ENCODE measurements at places on chromosomes 12 and 14.

DNA sequence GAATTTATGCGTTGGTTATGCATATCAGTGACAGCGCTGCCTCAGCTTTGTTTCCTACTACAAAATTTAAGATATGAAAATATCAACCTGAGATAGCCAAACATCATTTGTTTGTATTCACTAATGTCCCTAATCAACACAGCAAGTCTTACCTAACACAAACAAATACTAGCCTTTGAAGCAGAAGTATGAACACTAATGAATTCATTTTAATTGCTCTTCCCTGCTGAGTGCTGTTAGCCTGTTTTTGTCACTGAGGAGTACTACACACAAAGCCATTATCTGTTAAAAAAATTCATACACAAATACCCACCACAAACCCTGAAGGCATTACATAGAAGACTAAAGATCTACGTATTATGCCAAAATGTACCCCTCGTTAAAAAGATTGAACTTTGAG is 150.8 kb downstream of the HELB start:
- no peak for DNase-seq

DNA sequence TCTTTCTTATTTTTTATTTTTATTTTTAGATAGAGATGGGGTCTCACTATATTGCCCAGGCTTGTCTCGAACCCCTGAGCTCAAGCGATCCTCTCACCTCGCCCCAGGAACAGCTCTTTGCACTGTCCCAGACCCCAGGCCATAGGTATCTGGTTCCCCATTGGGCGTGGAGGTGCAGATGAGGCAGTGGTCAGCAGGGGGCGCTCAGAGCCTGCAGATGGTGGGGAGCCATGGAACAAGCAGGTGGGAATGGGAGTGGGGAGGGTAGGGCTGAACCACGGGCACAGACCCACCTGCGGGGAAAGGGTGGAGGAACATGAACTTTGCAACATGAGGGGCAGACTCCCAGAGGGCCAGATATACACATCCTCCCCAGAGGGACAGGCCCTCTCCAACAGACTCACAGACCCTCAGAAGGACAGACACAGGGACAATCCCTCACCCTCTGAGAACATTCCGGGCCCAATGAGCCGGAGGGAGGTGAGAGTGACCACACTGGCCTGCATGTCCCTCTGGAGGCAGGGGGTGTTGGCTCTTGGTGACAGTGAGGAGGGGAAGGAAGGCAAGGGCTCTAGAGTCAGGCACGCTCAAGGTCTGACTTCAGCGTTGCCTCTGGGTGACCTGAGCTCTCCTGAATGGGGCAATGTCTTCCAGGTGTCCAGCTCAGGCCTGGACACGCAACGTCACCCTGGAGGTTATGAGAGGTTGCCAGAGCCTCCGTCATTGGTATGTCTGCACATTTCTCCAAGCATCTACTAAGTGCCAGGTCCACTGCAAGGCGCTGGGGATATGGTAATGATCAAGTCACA is 34.9 kb downstream of the KRT80 start:
- no peak for DNase-seq

DNA sequence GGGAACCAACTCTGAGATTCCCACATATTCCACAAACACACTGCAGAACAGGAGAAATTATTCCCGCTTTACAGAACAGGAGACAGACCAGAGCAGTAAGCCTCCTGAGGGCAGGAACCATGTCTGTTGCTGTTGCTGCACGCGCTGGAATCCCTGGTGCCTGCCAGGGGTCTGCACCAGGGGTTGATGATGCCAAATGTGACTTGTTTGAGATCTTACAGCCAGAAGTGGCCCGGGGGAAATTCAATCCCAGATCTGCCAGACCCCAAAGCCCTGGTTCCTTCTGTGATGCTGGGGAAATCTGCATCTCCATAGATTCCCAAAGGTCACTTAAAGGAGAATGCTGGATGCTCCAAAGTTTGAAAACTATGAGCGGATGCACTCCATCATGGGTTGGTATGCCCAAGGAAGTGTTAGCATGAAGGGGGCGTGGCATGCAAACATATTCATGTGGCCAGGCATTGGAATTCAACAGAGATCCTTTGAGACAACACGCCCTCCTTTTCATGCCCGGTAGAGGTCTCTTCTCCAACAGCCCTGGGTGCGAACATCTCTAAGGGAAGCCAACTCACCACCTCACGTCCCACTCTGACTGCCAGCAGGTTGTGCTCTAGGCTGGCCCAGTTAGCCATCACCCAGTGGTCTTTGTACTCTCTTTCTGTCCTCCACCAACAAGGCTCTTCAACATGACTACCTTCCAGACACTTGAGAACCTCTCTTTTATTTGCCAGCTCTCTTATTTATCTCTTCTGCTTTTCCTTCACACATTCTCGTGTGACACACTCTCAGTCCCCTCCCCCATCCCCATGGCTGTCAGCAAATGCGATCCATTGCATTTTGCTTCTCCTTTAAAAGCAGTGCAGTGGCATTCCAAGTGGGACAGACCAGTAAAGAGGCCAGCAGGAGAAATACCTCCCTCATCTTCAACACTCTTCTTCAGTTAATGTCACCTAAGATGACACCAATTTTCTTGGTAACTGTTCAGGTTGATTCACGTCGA is 131.3 kb downstream of the ZFP36L1 start:
- no peak for DNase-seq

DNA sequence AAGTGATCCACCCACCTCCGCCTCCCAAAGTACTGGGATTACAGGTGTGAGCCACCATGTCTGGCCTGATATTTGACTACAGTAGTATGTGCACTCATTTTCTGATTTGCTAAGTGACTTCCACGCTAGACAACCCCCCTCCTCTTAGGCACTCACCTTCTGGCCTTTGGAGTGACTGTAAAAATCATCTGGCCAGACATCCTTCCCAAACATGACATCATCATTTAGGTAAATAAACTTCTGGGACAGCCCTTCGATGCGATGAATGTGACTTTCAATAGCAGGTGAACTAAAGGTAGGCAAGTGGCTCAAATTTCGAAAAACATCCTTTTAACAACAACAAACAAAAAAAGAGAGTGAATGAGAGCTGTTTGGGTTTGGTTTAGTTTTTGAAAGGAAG is 30.6 kb upstream of the SYCP3 start:
- no peak for DNase-seq

DNA sequence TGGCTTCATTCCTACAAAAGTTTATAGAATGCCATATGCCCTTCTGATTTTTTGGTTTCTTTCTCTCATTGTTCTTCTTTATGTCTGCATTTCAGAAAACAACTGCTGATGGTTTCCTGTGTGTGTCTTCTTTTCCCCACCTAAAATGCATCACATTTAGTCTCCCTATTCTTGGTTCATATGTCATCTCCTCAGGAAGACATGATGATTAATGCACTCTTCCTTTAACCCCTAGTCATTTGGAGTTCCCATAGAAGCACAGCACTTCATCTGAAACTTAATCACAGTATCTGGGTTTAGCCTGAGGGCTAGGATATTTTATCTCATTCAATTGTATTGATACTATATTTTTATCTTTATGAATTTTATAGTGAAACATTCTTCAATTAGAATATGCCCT is 21.5 kb downstream of the GNPNAT1 start:
- DNase-seq: no peak

DNA sequence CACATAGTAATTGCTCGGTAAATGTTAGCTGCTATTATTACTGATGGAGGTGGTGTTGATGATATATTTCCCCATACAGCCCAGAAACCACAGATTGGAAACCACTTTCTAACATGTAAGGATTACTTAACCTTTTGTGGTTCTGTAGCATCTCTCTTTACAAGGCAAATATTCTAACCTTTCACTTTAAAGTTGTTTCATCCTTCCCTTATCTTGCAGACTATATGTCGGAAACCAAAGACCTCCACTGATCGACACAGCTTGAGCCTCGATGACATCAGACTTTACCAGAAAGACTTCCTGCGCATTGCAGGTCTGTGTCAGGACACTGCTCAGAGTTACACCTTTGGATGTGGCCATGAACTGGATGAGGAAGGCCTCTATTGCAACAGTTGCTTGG is 75.8 kb downstream of the FRMD6 start:
- no peak for DNase-seq

DNA sequence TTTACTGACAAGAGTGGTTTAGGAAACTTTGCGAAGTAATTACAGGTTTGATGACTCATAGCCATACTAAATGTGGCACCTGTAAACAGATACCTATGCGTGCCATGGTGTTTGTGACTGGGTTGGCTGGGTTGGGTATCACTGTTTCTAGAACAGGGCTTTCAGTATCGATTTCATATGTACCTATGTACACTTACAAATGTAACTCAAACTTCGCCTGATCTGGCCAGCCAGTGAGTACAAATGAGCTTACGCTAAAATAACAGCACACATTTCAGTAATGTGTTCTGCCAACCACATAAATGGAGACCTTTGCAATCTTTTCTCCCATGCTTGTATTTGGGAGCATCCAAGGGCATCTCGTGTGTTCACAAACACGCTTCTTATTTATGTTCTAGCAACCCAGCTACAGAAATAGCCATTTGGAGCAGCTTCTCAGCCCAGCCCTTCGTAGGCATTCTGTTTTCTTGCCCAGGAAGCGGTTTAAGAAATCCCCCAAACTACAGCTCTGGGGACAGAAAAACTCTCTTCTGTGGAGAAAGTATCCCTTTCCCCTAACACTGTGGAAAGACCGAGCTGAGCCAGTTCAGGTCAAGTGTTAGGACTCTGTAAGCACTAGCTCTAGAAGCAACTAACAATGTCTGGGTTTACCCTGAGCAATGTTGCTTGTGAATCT is 42.3 kb upstream of the MDM1 start:
- no peak for DNase-seq

GRCh38 chr12:57498571-57498970 is 10.7 kb downstream of the MARS1 start:
- no peak for DNase-seq

GRCh38 chr12:90999966-91000365 is 4.8 kb downstream of the EPYC start:
- peak; percentile 63 for DNase-seq

DNA sequence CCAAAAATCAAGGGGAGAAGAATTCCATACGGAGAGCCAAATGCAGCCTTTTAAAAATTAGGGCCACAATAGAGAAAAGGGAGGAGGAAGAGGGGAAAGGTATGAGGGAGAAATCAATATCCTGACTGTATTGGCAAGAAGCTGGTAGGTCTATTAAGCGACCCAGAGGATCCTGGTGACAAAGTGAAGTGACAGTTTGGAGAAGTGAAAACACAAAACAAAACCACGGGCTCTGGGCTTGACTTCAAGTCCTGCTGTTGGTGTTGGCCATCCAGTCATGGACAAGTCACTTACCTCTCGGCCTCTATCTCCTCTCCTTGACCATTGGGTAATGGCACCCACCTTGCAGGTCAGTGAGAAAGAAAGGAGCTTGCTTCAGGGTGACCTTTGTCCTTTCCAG is 47.0 kb upstream of the KCNA5 start:
- no peak for DNase-seq

DNA sequence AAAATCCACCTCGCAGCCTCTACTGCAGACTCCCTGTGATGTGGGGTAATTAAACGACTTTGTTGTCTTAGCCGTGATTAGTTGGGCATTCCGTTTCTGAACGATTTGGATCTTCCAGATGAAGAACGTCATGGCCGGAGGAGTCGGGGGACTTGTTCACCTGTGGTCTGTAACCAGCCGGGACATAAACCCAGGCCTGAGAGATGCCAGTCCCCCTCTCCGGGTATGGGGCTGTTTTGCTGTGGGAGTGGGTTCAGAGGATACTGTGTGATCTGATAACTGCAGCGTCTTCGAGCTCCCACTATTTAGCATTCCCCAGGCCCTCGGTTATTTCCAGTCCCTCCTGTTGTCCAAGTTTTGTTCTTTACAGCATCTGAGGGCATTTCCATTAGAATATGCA is 96.1 kb downstream of the PIWIL1 start:
- no peak for DNase-seq

DNA sequence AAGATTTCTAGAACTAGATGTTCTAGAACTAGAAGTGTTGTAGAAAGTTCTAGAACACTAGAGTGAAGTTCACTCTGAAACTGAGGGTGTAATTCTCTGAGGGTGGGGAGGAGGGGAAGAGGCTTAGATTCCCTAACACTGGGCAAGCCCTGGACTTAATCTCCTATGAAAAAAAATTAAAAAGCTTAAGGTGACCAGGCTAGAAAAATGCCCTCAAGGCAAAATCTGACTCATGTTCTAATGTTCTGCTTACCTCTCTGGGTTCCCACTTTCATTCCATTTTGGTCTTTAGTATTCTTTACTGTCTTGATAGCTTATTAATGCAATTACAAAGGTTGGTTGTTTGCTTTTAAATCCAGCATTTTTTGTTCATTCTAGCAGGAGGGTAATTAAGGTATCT is 101.5 kb downstream of the KICS2 start:
- DNase-seq: no peak

- no peak for DNase-seq
These were observed 910 bp upstream of the WASHC4 start for GRCh38 chr12:105106621-105107020.

GRCh38 chr12:95784915-95785314 is 5.6 kb downstream of the NTN4 start:
- no peak for DNase-seq

DNA sequence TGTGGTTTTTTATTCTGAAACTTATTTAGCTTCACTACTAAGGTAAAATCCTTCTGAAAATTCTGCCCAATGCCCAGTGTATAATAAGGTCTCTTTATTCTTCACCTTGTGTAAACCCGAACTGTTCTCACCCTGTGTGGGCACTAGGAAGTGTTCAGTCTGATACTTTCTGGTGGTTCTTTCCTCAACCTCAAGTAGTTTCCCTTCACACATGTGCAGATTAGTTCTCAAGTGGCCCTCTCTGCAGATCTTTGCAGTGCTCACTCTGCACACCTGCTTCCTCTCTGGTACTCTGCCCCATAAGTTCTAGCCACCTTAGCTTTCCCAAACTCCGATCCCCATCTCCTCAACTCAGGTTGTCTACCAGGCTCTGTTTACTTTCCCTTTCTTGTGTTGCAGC is 61.6 kb downstream of the RAD51B start:
- no peak for DNase-seq

DNA sequence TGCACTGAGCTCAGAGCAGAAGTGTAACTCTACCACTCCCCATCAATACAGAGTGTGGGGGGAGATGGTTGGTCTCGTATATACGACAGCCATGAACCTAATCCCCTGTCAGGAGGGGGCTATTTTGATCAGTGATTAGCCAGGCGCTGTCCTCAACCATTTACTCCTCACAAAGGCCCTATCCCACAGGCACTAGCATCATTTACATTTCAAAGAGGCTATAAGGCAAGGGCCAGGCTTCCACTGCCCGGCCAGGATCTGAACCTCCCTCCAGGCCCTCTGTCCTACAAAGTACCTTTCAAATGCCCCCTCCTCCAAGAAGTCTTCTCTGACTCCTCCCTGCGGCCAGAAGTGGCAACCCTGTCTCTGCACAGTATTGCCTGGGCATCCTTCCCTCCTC is 74.7 kb downstream of the ITPK1 start:
- no peak for DNase-seq

- DNase-seq: no peak
These were observed 51.1 kb upstream of the BEGAIN start for GRCh38 chr14:100638211-100638855.

GRCh38 chr12:30462249-30462648 is 233.4 kb downstream of the IPO8 start:
- DNase-seq: no peak
